ENCODE measurements at places on chromosomes 5 and 9.

- no peak for DNase-seq
These were observed 252.4 kb upstream of the IRX1 start for GRCh38 chr5:3343211-3343610.

GRCh38 chr5:78781611-78782286 lies 133.2 kb upstream of the LHFPL2 start:
- DNase-seq: no peak

GRCh38 chr5:172775326-172776234 lies 4.6 kb upstream of the DUSP1 start:
- DNase-seq: no peak

DNA sequence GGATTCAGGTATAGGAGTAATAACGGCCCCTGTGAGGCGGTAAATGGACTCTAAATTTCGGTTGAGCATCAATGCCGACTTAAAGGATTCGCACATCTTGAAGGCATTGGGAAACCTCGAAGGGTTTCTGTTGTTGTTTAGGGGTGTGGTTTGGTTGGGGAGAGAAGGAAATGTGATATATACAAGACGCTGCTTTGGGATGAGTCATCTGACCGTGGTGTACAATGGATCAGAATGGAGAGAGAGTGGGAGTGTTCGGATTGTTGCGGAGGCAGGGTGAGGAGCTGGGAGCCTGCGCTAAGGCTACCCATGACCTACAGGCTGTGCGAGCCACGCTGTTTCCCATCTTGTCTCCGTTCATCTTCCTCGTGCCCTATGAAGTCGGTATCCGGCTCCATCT lies 60.4 kb upstream of the ERCC6L2 start:
- no peak for DNase-seq

- DNase-seq: no peak
These were observed 297.8 kb downstream of the EPB41L4A start for GRCh38 chr5:112121258-112121657.
